ENCODE measurements at places on chromosomes 12 and 14.

DNA sequence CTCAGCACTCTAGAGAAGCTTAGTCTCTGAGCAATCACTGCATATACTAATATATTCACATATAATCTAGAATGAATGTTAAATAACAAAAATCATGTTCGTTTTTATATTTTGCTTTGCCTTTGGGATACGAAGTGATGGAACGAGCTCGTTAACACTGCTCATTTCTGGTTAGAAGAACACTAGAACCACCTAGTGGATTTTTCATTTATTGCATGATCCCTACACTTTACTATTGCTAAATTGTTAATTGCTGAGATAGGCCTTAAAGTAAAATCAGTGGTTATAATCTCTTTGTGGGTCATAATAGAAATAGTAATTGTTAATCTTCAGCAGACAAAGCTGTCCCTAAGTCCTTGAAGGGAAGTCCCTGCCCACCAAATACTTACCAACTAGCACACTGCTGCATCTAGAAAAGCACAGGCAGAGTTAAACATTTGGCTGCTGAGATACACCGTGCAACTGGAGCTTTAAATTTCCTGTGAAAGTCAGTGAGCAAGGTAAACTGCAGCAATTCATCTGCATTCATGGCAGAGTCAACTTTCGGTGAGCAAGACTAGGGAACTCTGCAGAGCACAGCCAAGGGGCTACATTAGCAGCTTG is 353.7 kb downstream of the APAF1 start:
- DNase-seq: peak; percentile 1

DNA sequence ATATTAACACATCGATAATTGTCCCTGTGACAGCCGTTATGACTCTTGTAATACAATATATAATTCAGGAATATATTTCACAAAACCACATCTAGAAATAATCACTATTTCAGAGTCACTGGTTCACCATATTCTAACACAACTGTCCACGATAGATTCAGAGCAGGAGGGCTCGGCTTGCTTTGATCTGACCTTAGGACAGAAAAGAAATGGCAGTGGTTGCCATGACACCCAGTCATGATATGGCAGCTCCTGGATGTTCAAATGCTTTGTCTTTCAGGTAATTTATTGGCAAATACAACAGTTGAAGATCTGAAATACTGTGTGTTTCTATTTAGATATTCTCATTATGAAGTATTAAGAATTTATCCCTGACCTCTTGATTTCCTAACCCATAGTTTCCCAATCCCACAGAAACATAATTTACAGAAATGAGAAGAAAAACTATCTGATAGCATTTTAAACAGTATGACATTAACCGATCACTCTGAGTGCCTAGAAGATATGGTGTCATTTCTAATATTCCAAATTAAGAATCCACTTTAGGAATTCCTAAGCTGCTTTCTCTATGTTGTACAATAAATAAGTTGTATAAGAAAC is 116.4 kb downstream of the EPS8 start:
- DNase-seq: no peak

GRCh38 chr14:76923431-76924370 is 97.5 kb downstream of the LRRC74A start:
- DNase-seq: no peak

- DNase-seq: no peak
Observed at GRCh38 chr12:112546996-112547395, 128.2 kb downstream of the PTPN11 start.

DNA sequence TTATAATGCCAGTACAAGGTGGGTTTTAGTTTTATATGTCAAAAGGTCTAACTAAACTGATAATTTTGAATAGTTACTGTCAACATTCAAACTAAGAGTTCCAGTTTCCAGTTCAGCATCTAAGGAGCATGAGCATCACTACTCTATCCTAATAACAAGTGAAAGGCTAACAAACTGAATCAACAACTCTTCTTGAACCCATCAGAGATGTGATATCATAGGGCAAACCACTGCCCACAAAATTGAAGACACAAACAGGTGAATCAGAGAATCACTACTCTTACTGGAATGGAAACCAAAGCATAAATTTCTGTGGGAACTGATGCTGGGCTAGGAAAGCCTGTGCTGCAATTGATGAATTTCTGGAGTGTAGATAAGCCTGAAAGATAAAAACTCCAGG is 140.7 kb upstream of the GRIP1 start:
- no peak for DNase-seq

All from NCI-H446 (cell line).